ENCODE measurements at places on chromosomes 11 and 22.

GRCh38 chr11:74072286-74072685, 63.4 kb upstream of the UCP3 start:
- DNase-seq, result no peak

- DNase-seq, result no peak
Observed at GRCh38 chr11:32311346-32312065, 123.8 kb downstream of the WT1 start.

- DNase-seq, result no peak
Observed at GRCh38 chr11:25655636-25656035, 676.3 kb upstream of the ANO3 start.

- peak; percentile 42 for DNase-seq
Observed at GRCh38 chr22:28034760-28035401, 115.8 kb upstream of the PITPNB start.

DNA sequence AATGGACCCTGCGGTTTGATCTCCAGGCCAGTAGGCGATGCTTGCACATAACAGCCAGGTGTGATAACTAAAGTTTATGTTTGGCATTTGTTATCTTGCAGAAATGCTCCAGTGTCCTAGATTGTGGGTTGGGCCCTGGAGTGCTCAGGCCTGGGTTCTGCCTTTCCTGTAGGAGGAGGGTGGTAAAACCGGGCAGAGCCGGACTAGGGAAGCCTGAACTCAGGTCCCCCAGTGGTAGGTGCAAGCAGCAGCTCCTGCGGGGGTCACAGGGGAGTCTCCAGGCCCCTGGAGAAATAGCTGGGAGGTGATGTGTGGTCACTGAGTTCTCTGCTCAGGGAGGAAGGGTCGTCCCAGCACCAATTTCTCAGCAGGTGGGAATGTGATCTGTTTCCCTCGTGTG, 538.3 kb upstream of the ANO3 start:
- DNase-seq, result no peak

DNA sequence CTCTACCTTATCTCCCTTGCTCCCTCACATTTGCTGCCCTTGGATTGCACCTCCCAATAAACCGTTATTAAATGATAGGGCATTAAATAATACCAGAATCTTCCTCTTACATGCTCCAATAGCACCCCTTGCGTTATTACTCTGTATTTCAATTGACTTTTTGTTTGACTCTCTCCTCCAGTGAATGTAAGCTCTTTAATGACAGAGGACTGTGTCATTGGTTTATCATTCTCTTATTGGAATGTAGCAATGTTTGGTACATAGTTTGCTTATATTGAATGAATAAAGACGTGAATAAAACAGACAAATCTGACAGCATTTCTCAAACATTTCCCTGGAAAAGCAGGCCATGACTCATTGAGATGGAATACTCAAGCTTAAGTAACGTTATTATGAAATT, 8.7 kb upstream of the MPEG1 start:
- no peak for DNase-seq

- DNase-seq, result no peak
Observed at GRCh38 chr11:127679816-127680545, 679.4 kb upstream of the KIRREL3 start.

- DNase-seq, result no peak
Observed at GRCh38 chr11:62622476-62623089, 797 bp upstream of the B3GAT3 start.

- DNase-seq, result no peak
Observed at GRCh38 chr11:67167091-67167490, 48.0 kb downstream of the KDM2A start.

- DNase-seq, result peak; percentile 44
Observed at GRCh38 chr11:122981388-122982264, at the start of gene BSX. BSX (minus strand) TSS chr11:122981834; CDS start chr11:122981671, 163 bp downstream.

GRCh38 chr11:66494935-66495334, 14.7 kb downstream of the DPP3 start:
- DNase-seq, result no peak

DNA sequence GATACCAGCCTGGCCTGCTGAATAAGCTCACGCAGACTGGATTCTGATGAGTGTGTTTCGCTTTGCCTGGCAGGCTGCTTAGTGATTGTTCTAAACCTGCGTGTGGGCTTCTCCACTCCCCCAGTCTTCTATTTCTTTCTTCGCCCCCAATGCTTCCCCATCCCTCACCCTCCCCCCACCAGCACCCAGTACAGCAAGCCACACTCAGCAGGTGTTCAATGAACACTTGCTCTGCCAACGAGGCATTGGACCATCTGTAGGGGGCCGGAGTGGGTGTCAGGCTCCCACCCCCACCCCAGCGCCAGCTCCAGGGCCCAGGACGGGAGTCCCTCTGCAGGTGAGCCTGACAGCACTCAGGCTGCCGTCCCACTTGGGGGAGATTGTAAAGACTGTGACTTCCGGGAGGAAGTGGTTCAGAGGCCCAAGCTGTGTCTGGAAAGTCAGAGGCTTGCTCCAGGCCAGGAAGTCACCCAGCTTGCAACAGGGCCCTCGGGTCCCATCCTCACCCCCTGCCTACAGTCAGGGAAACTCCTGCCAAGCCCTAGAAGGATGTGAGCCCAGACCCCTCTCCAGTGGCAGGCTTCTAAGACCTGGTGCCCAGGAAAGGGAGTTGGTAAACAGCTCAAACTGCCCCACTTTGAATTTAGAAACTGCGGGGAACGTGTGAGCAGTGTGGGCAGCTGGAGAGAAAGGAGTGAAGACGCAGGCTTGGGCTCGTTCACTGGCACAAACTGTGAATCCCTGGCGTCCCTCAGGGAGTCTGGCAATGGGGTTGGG, 66.3 kb upstream of the PRDM11 start:
- no peak for DNase-seq

- DNase-seq, result no peak
Observed at GRCh38 chr11:133724116-133724515, 121.2 kb downstream of the SPATA19 start.

GRCh38 chr11:832529-833113, at the start of gene CD151:
CD151 (plus strand) TSS chr11:832952; CDS start chr11:836070, 3,118 bp downstream.
- DNase-seq, result peak; percentile 66

- no peak for DNase-seq
Observed at GRCh38 chr11:59259867-59260475, 47.2 kb upstream of the MPEG1 start.

- DNase-seq, result no peak
Observed at GRCh38 chr22:48393885-48394284, 1433.8 kb downstream of the BRD1 start.

GRCh38 chr22:46758867-46759290, 3.6 kb upstream of the TBC1D22A start:
- no peak for DNase-seq

DNA sequence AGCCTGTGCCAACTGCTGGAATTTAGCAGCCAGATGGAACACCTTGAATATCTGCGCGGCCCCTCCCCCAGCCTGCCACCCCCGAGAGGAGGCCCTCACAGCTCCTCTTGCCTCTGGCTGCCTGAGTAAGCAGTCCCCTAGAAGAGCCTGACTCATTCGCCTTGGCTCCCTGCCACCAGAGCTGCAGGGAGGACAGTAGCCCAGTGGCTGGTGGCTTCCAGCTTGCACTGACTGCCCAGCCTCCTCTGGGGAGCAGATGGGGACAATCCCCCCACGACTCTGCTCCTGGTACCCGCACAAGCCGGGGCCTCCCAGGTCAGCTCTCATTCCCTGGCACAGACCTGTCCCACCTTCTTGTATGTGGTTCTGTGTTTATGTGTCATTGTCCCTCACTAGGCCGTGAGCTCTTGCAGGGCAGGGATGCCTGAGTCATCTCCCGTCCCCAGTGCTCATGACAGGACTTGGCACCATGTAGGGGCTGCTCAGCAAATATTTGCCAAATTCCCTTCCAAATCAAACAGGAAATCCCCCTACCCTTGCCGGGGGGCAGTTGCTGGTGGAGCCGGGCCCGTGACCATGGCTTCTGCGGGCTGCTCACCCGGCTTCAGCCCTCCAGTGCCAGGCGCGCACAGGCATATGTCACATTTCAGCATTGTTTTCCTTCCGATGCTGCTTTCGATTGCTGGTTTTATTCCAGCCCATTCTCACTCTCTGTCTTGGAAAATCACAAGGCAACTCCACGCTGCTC, 43.6 kb downstream of the CACNG2 start:
- peak; percentile 83 for DNase-seq

DNA sequence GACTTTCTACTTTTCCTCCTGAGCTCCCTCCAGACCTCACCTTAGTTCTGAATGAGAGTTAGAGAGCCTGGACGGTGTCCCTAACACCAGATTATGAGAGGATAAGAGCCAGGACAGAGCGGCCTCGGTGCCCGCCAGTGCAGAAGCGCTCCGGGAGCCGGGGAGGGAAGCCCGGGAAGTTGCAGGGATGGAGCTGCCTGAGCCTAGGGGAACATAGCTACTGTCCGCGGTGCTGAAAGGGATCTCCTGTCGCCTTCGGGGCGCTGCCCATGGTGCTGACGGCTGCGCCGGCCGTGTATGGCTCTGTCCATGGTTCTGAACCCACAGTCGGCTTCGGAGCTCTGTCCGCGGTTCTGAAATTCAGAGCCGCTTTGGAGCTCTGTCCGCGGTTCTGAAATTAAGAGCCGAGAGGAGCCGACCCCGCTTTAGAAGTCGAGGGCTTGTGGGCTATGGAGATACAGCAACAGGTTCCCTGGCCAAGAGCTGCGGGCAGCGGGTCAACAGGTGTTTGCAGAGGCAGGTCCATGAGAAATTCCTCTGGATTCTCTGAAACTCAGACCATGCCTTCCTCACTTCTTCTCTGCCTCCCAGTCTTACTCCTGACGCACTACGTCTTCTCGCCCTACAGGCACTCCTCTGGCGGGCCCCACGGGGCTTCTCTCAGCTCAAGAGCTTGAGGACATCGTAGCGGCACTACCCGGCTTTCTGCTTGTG, 814 bp downstream of the NPAS4 start:
- DNase-seq, result peak; percentile 97

GRCh38 chr11:109946322-109946846, 146.8 kb upstream of the ZC3H12C start:
- DNase-seq, result peak; percentile 42

GRCh38 chr22:48576333-48577013, 1251.2 kb downstream of the BRD1 start:
- peak; percentile 77 for DNase-seq

- DNase-seq, result no peak
Observed at GRCh38 chr11:123374622-123374968, 55.5 kb upstream of the GRAMD1B start.

DNA sequence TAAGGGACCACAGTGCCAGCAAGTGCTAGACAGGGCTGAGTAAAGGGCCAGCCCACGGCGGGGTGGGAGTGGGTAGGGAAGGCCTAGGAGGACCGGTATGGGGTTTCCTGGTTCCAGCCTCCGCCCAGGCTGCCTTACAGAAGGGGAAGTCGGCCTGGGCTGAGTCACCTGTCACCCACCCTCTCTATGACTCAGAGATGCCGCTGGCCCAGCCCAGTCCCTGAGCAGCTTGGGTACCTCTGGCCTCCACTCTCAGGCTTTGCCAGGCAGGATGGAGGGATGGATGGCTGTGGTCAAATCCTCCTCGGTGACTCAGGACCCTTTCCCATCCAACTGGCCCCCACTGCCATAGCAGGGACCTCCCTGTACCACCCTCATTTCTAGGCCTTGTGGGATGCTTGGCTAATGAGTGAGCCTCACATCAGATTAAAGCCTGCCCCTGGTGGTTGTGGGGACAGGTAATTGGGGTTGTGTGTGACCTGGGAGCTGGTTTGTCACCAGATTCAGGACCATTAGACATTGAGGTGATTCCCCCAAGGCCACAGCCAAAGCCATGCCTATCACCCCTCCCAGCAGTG, 13.9 kb downstream of the SLC35E4 start:
- DNase-seq, result peak; percentile 64

- no peak for DNase-seq
Observed at GRCh38 chr22:46380069-46380468, 44.6 kb downstream of the TRMU start.

DNA sequence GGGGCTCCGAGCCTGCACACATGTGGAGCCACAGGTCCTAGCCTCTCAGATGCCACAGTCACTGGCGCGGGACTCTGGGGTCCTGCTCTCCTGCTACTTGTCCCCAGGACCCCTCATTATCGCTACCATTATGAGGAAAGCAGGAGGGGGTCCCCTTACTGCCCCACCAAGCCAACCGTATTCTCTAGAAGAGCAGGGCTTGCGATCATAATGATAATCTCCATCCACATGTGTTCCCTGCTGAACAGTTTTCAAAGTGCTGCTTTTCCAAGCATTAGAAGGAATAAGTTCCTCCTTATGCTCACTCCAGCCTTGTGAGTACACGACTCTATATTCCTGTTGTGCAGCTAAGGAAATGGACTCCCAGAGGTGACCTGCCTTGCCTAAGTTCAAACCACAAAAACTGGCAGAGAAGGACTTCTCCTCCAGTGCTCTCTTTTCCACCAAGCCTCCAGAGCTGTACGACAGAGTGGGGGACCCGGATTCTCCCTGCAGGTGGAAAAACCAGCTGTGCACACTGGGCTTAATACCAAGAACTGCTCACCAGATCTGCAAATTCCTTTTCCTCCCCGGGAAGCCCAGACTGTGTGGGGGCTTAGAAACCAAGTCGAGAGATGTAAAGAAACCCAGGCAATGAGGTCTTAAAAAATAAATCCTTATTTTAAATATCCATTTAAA, 92.8 kb upstream of the DRD2 start:
- DNase-seq, result no peak

GRCh38 chr11:110522471-110522870, 92.7 kb downstream of the FDX1 start:
- no peak for DNase-seq

DNA sequence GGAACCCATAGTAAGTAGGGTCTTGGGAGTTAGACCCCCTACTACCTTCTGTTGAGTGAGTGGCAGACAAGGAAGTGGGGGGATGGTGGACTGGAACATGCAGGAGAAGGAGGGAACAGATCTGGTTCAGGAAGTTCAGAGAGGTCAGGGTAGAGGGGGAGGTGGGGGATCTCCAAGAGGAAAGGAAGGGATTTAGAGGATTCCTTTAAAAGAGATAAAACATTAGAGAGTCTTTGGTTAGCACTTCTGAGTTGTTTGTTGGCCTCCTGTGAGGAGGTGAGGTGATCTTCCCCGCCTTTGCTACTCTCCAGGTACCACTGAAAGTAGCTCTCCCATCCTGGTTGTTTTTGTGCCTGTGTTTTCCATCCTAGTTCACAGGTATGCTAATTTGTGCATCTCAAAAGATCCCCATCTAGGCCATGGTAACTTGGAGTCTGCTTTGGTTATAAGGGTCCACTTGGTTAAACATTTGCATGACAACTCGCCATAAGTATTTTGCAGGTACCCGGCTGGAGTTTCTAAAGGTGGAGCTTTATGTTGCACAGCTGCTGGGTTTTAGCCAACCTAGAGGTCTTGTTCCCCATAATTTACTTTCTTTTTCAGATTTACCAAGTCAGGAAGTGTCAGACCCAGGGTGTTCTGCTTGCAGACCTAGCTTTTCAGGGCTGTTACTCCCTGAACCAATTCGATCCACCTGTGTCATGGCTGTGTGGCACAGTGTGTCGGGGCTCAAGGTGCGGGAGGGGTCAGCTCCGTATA, 79.3 kb upstream of the SORL1 start:
- no peak for DNase-seq
